ENCODE measurements at places on chromosomes 11 and 22. TPM values are rescaled to one million over a fixed set of nuclear protein-coding genes. Genes with fewer than 3 reads are reported as not detected.

DNA sequence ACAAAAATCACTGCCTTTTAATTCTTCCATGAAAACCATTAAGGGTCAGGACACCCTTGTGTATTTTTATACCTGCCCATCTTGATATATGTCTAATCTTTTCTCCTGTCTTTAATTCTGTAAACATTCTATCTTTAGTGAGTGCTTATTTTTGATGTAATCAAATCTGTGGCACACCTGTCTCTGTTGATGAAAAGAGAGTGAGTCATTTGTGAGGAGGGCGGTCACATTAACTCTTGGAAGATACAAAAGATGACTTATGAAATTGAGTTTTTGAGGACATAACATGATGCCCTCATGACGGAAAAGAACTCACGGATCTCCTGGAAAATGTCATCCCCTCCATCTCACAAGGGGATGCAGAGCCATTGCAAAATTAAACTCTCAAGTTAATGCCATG is 206.5 kb upstream of the PGR start:
- DNase-seq: no peak
- no peak overlapping the region for H3K4me3 ChIP-seq
- no peaks in the 10 kb centered on the region for H3K4me1 ChIP-seq
- no peak overlapping the region for H3K27ac ChIP-seq
- H3K27me3 ChIP-seq: no peaks in the 10 kb centered on the region

DNA sequence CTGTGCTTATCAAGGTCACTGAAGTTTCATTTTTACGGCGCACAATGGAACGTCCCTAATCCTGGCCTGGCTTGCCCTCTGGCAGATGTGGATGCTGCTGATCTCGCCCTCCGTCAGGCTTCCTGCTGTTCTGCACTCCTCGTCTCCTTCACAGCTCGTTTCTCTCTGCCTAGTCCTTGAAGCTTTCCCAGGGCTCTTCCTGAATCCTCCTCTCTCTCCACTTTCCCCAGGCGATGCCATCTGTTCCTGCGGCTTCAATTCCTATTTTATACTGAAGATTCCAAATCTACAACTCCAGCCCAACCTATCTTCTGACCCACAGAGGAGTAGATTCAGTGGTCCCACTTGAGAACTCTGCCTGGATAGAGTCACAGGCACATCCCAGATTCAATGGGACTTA is 14.2 kb downstream of the SLC22A8 start:
- H3K27ac ChIP-seq: no peak overlapping the region
- no peaks in the 10 kb centered on the region for H3K27me3 ChIP-seq
- H3K36me3 ChIP-seq: no peaks in the 10 kb centered on the region

DNA sequence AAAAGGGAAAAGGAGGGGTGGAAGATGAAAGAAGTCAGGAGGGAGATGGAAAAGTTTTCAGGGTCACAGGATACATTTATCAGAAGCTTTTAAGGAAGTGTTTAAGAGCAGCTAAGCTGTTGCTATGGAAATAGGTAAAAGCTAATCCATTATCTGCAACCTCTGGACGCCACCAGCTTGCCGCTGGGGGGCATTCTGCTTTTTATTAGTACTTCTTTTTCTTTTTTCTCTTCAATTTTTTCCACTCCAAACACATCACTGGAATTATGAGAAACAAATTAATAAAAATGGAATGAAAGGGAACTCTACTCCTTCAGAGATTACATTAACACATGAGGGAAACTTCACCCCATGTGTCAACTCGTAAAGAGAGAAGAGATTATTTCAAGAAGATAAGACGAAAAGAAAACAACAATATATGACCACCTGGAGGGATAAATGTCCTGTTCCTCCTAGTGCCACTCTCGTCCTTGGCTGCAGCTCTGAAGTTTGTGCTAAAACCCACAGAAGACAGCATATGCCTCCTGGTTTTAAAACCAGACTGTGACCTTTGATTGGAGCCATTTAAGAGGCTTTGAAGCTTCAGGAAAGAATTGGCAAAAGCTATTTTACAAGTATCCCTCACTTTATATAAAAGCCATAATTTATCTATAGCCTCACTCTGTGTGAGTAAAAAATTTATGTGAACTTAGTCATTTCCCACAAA is 972.8 kb downstream of the OPCML start:
- H3K36me3 ChIP-seq: no peaks in the 10 kb centered on the region
- DNase-seq: peak; percentile 24
- no peak overlapping the region for H3K4me3 ChIP-seq
- H3K27me3 ChIP-seq: no peaks in the 10 kb centered on the region
- H3K27ac ChIP-seq: no peak overlapping the region
- H3K4me1 ChIP-seq: no peaks in the 10 kb centered on the region

- H3K4me3 ChIP-seq: no peak overlapping the region
- no peaks in the 10 kb centered on the region for H3K4me1 ChIP-seq
- H3K36me3 ChIP-seq: no peaks in the 10 kb centered on the region
- H3K27me3 ChIP-seq: no peaks in the 10 kb centered on the region
Measured at GRCh38 chr11:26027887-26028286, 304.0 kb upstream of the ANO3 start.

DNA sequence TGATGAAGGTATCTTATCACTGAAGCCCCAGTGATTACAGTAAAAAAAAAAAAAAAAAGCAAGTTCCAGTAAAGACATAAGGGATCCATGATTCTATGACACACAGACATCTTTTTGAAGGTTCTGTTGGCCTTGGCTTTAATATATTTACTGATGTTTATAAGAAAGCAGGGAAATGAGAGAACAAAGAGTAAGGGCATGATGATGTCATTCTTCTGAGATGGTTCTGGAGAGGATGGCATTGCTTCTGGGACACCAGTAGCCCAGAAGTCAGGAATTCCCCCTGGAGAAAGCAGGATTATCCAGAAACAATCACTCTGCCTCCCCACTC is 233.6 kb downstream of the FAM76B start:
- H3K36me3 ChIP-seq: no peaks in the 10 kb centered on the region
- H3K27ac ChIP-seq: no peak overlapping the region
- no peaks in the 10 kb centered on the region for H3K27me3 ChIP-seq
- H3K4me1 ChIP-seq: peaks cover 14% of the 10 kb centered on the region
- no peak overlapping the region for H3K4me3 ChIP-seq

Gene OR52E5
- total RNA-seq: not detected

DNA sequence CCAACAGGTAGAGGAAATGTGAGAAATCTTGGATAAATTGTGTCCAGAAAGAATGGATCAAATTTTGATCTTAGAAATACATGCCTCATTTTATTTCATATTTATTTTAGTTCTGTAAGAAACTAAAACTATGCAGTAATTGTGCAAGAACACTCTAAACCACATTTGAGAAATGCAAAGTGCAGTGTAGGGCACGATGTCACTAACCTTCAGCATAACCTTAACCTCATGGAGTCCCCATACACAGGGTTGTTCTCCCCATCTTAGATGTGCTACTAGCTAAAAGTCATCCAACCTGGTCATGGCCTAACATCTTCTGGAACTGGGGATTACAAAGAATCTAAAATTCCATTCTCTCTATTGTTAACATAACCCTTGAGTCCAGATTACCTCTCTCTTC is 48.4 kb upstream of the ARHGAP42 start:
- H3K27me3 ChIP-seq: no peaks in the 10 kb centered on the region
- H3K4me3 ChIP-seq: no peak overlapping the region
- peaks cover 23% of the 10 kb centered on the region for H3K4me1 ChIP-seq
- DNase-seq: no peak
- H3K36me3 ChIP-seq: no peaks in the 10 kb centered on the region

DNA sequence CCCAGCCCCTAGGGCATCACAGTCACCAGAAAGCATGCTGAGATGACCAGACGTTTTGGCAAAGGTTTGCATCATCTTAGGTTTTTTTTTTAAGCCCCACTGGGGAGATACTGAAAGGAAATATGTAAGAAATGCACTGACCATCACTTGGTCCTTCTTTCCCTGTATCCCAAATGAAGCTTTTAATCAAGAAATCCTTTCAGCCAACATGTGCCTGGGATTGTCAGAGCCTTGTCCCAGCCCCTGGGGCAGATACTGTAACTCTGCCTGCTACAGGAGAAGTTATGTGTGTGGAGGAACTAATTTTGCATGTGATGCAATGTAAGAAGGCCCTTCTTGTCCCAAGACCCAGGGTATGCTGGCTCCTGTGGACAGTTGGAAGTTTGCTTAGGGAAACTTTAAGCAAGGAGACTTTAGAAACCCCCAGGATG is 65.6 kb downstream of the PPFIBP2 start:
- no peaks in the 10 kb centered on the region for H3K36me3 ChIP-seq
- peaks cover 57% of the 10 kb centered on the region for H3K4me1 ChIP-seq
- H3K4me3 ChIP-seq: no peak overlapping the region
- no peak for DNase-seq
- peak overlapping the region; percentile 83 for H3K27ac ChIP-seq

Gene CXCR5
- total RNA-seq: not detected

Gene RIMBP3B
- not detected for total RNA-seq

- no peaks in the 10 kb centered on the region for H3K36me3 ChIP-seq
- H3K27me3 ChIP-seq: no peaks in the 10 kb centered on the region
- no peak for DNase-seq
- peaks cover 31% of the 10 kb centered on the region for H3K4me1 ChIP-seq
- H3K4me3 ChIP-seq: no peak overlapping the region
- H3K27ac ChIP-seq: peak overlapping the region; percentile 72
Measured at GRCh38 chr22:24975125-24975640, 22.7 kb downstream of the KIAA1671 start.

DNA sequence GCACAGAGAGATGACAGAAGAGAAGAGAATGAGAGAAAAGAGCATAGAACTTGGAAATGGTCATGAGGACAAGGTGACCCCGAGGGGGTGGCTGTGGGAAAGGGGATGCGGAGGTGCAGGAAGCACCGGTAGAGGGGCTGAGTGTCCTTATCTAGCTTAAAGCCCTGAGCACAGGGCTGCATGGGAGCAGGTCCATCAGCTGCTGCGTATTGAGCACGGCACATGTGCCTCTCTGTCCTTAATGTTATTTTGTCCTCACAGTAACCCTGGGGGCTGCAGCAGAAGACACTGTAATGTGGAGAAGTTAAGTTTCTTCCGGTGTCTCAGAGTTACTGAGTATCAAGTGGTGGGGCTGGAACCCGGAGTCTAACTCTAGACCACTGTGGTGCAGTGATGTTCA is 94.4 kb upstream of the OR4B1 start:
- H3K4me1 ChIP-seq: no peaks in the 10 kb centered on the region
- H3K27ac ChIP-seq: no peak overlapping the region
- H3K27me3 ChIP-seq: no peaks in the 10 kb centered on the region
- H3K36me3 ChIP-seq: no peaks in the 10 kb centered on the region
- H3K4me3 ChIP-seq: no peak overlapping the region

- H3K4me3 ChIP-seq: no peak overlapping the region
- H3K36me3 ChIP-seq: peaks cover 10% of the 10 kb centered on the region
- no peaks in the 10 kb centered on the region for H3K27me3 ChIP-seq
- H3K27ac ChIP-seq: no peak overlapping the region
Measured at GRCh38 chr11:9507277-9507580, 46.4 kb downstream of the ZNF143 start.

GRCh38 chr11:100573911-100574513 is 113.1 kb upstream of the ARHGAP42 start:
- H3K4me1 ChIP-seq: peaks cover 27% of the 10 kb centered on the region
- H3K27me3 ChIP-seq: no peaks in the 10 kb centered on the region
- no peaks in the 10 kb centered on the region for H3K36me3 ChIP-seq
- H3K27ac ChIP-seq: no peak overlapping the region

Gene OR4A16
- total RNA-seq: not detected

DNA sequence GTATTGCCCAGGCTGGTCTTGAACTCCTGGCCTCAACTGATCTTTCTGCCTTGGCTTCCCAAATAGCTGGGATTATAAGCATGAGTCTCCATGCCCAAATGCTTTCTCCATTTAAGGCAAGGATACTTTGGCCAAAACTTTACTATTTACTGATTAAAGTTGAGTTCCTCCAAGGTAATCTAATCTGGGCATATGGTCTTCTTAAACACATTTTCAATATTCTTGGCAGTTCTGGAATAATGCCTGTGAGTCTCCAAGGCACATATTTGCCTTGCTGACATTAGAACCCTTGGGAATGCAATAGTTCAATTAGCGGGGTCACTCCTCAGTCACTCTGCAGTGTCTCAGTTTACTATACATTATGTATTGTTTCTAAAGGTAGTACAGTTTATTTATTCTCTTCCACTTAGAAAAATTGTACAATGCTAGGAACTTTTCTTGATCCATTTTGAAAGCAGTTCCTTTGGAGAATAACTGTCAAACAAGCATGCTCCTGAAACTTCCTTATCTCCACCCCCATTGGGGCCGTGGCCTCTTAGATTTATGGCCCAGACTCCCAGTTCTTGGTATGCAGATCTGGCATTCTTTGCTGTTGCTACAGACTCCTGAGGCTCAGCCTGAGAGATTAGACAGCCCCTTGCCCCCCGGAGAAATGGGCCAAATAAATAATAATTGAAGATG is 13.1 kb upstream of the RAB38 start:
- H3K27me3 ChIP-seq: no peaks in the 10 kb centered on the region
- H3K27ac ChIP-seq: no peak overlapping the region
- H3K36me3 ChIP-seq: no peaks in the 10 kb centered on the region
- no peak for DNase-seq

- H3K4me3 ChIP-seq: peak overlapping the region; percentile 9
- H3K27ac ChIP-seq: no peak overlapping the region
- no peaks in the 10 kb centered on the region for H3K36me3 ChIP-seq
- no peaks in the 10 kb centered on the region for H3K27me3 ChIP-seq
- DNase-seq: no peak
Measured at GRCh38 chr11:16280256-16280682, 76.1 kb downstream of the SOX6 start.

DNA sequence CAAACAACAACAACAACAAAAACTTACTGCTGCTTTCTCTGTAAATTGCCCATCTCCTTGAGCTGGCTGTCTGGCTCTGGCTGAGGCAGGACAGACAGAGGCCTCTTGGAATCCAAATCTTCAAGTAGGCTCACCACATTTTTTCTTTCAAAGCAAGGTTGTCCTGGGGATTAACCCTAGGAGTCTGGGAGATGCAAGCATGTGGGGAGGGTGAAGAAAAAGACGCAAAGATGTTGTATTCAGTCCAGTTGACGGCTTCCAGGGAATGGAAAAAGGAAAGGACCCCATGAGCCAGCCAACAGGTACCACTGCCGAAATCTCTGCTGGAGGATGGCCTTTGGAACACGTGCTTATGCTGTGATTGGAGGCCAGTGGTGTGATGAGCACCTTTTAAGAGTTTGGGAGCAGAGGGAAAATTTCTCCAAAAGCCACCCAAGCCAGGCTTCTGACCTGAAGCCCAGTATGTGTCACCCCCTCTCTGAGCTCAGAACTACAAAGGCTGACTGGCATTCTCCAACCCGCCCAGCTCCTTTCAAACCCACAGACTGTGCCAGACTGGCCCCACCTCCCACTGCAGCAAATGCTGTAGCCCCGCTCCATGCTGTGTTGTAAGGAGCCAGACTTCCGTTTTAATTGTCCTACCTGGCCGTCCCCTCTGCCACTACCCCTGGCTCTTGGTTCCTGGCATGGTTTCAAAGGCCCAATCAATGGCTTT is 10.8 kb downstream of the BLID start:
- no peaks in the 10 kb centered on the region for H3K27me3 ChIP-seq
- DNase-seq: no peak

Gene C11orf91
- total RNA-seq: not detected

DNA sequence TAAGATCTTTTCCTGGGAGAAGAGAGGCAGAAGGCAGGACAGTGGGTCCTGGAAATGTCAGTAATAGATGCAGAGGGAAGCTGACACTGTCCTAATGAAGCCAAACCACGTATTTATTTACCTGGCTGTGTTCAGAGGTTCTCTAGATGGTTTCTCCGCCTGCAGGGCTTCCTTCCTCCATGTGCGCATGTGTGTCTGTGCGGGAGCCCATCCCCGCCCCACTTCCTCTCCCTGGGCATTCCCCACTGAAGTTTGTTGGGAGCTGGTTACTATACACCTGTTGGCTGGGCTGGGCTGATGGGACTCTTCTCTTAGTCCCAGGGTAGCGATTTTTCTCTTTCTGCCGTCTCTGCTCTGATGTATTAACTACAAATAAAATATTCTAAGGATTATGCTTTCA is 204.9 kb upstream of the TBCEL start:
- DNase-seq: no peak
- H3K4me1 ChIP-seq: no peaks in the 10 kb centered on the region
- no peaks in the 10 kb centered on the region for H3K36me3 ChIP-seq
- no peak overlapping the region for H3K4me3 ChIP-seq

Gene C11orf97
- not detected for total RNA-seq
